ENCODE measurements at places on chromosomes 12 and 14.
A peak's percentile ranks its signal among the peaks of the same experiment; 100 is the strongest.

DNA sequence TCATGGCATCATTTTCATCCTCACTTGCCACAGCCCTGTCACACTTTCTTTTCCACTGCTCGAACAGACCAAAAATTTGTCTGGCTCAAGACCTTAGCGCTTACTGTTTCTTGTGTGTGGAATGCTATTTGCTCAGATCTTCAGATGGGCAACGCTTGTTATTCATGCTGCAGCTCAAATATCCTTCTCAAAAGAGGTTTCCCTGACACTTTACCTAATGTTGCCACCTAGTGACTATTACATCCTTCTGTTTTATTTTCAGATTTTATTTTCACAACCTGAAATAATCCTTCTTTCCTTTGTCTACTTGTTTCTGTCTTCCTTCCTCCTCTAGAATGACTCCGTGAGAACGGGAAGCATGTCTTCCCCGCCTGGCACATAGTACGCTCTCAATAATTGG, 5.6 kb downstream of the FBXO33 start:
- peak; percentile 67 for DNase-seq

DNA sequence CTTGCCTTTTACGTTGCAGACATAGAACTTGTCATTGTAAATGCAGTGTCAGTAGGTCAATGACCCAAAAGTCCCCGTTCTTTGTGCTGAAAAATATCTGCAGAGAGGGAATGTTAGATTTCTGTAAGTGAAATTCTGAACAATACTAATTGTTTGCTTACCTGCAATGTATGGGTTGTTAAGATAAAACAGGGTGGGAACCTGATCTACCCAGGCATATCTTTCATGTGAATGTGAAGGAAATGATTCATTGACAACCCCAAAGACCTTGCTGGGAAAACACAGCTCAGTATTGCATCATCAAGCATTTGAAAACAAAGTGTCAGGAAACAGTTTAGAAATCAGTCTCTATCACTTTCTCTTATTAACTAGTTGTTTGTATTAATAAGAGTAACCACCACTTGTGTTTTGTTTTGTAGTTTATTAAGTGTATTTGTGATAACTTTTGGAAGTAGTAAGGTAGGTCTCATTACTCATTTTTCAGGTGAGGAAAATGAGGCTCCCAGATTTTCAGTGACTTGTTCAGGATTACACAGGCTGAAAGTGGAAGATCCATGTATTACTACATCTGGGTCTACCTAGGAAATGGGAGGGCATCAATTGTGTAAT, 57.9 kb upstream of the SLC38A2 start:
- peak; percentile 59 for DNase-seq

- DNase-seq, result no peak
These were observed 463.6 kb upstream of the CCDC196 start for GRCh38 chr14:66022526-66022925.

DNA sequence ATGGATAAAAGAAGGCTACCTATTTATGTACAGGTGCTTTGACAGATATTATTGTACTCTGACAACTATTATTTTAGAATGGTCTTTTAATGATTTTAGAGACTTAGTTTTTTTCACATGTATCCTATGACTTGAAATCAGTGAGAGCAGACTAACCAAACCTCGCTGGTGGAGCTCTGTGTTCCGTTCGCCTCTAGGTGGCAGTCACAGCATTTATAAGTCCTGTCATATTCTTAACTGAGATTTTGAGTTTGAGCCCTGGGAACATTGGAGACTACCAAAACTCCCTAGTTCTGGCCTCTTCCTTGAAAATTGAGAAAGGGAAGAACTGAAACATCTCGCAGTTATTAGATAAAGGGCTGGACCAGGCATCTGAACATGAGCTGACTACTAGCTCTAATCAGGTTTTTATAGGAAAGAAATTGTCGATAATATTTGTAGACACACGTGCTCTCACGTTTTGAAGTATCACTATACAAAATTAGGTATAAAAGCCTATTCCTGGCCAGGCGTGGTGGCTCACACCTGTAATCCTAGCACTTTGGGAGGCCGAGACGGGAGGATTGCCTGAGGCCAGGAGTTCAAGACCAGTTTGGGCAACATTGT, 48.3 kb downstream of the TTLL5 start:
- peak; percentile 88 for DNase-seq

DNA sequence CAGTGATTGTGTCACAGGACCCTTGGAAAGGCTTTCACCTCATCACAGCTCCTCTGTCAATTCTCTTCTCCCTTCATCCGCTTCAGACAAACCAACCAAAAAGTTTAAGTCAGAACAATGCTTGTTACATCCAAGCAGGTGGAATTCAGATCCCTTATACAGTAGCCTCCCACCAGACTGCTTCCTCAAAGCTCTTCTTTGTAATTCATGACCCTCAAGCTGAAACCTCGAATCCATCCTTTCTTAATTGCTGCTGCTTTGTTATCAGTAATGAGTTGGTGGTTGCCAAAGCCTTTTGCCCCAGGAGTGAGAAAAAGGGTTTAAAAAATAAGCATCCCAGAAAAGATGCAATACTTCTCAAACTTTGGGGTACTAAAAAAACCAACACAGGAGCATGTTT, 9.5 kb downstream of the BEST3 start:
- DNase-seq, result no peak

Data from hematopoietic multipotent progenitor cell treated with erythropoietin and hydrocortisone succinate and interleukin-3 and kit ligand, for 6 days (in vitro differentiated cells).